NCI-H2029 treated with DMSO at 0.1 percent for 48 hours (cell line): ENCODE measurements at places on chromosomes 5 and 9.
A peak's percentile ranks its signal among the peaks of the same experiment; 100 is the strongest.

DNA sequence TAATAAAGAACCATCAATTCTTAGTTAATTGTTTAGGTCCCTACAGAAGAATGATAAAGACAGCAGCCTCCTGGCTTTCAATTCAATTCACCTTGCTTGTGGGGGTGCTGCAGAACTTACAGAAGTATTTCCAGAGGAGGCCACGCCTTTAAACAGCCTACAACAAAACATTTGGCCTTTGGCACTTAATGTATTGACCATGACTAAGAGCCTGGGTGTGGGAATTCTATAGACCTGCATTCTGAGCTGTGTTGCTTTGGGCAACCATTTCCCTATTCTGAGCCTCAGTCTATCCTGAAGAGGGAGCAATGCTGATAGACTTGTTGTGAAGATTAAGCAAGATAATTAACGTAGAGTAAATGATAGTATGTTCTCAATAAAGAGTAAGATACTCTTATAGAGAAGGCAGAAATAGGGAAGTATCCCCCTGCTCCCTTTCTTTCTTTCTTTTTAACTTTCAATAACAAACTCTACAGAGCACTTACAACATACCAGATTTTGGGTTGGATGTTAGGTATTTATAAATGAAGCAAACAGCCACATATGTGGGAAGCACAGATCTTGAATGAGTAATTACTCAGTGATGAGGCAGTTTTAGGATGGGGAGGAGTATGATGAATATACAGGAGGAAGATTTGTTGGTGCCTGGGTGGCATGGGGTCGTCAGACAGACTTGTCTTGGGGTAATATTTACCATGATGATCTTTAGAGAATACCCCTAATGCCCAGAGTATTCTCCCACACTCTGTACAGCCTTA lies 28.4 kb downstream of the PAPPA start:
- DNase-seq = no peak

DNA sequence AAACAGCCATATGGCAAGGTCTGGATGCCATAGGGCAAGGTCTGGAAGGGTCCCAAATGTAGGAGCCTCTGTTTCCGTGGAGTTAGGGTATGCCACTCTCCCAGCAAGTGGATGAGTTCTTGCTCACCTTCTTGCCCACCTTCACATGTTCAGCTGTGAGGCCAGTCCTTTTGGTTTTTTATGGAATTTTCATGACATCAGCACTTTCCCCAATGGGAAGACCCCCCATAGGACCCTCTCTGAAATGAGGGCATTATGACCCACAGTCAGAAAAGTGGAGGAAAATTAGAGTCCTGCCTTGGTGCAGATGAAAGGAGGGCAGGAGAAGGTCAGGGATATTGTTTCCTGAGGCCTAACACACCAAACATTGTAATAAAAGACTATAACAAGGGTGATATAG lies 53.9 kb downstream of the RASA1 start:
- no peak for DNase-seq

GRCh38 chr9:16063241-16063591 lies 510.4 kb downstream of the CCDC171 start:
- no peak for DNase-seq

- DNase-seq = no peak
Observed at GRCh38 chr9:11805969-11806368, 887.2 kb upstream of the TYRP1 start.

- no peak for DNase-seq
Observed at GRCh38 chr9:136138566-136138965, 19.9 kb upstream of the TMEM250 start.

- no peak for DNase-seq
Observed at GRCh38 chr9:16023446-16023845, 470.6 kb downstream of the CCDC171 start.

DNA sequence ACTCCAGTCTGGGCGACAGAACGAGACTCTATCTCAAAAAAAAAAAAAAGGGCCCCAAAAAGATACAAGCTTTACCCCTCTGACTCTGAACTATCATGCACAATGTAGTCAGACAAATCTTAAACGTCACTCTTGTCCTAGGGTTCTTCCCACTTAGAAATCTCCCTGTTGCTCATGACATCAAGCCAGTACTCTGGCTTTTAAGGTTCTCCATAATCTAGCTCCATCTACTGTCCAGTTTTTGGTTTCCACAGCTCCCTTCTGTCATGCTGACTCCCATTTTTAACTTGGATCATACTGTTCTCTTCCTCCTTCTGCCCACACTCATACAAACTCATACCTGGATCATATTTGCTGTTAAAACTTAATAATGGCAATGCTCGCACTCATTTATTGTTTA lies 156.7 kb upstream of the TLX3 start:
- DNase-seq = no peak

DNA sequence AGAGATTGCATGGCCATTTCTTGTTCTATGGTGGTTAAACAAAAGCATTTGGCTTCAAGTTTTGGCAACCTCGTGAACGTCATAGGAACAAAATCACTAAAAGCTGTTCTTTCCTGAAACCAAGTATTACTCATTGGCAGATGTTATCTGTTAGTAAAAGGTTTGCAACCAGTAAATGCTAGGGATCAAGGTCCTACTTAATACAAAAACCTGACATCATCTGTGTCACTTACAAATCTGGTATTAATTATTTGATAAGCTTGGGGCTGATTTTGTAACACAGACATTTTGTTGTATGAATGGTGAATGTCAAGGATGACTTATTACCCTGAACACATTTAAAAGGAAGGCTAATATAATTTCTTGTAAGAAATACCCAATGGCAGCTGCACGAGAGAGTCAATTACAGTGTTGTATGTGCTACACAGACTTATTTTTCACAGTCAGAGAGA lies 486.4 kb upstream of the ZNF608 start:
- no peak for DNase-seq

DNA sequence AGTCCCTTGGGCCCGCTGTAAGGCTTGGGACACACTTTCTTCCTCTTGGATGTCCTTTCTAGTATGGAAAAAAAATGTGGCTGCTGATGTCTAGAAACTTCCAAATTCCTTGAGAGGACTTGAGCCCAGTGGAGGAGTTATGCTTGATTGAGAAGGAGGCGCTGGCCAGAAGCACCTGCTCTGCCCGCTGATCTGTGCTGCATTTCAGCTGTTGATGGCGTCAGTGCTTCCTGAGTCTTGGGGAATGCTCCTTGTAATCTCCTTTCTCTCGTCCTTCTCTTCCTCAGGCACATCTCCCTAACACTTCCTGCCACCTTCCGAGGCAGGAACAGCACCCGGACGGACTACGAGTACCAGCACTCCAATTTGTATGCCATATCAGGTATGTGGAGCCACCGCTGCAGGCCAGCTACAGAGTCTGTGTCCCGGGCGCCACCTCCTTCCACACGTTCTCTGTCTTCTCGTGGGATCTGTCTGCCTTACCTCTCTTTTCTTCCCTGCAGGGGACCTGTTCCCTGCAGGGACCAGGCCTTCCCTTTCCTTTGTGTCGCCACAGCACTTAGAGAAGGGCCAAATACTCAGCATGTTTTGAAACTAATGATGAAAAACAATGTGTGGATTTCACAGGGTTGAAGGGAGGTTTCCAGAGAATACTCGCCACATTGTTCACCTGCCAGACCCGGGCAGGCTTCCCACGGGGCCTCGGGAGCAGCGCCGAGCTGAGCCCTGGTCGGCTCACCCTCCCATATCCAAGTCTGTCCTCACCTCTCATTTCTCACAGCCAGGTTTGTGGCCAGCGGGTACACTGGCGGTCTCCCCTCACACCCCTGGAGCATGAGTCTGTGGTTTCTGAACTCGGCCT lies 95.2 kb downstream of the MVB12B start:
- DNase-seq = peak; percentile 59

DNA sequence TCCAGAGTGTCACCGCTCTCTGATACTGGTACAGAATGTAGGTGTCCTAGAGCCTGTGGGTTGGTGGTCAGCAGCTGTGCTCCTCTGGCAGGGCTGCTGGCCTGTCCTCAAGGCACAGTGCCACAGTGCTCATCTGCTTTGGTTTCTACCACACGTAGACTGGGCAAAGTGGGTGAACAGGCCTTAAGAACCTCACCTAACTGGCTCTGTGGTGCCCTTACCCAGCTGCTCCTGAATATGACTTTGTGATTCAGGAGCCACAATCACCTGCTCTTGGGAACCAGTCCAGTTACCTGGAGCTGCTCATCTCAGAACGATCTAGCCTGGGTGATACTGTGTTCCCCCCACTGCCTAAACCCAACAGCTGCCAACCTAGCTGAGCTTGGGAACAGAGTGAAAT lies 6.4 kb downstream of the NOP16 start:
- DNase-seq = no peak

DNA sequence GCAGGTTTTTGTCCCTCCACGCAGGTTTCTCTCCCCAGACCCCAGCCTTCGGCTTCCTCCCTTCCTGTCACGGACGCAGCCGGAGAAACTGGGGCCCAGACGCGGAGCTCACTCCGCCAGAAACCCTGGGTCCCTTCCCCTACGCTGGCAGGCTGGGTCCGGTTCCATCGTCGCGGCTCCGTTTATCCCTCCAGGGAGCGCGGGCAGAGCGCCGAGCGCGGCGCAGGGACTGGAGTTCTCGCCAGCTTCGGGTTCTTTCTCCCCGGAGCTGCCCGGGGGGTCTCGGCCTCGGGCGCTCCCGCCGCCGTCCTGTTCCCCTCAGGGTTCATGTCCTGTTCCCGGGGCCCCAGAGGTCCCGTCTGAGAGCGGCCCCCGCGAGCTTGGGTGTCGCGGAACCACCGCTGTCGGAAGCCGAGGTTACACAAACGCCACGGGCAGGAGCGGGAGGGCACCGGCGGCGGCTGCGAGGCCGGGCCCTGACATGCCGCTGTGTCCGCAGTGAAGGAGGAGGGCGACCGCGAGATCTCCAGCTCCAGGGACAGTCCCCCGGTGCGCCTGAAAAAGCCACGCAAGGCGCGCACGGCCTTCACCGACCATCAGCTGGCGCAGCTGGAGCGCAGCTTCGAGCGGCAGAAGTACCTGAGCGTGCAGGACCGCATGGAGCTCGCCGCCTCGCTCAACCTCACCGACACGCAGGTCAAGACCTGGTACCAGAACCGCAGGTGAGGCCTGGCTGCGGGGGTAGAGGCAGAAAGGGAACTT lies 4.6 kb downstream of the BARHL1 start:
- DNase-seq = no peak

GRCh38 chr5:127650649-127651048 lies 1.8 kb downstream of the CTXN3 start:
- no peak for DNase-seq
